ENCODE measurements at places on chromosomes 2 and 18. TPM values are rescaled to one million over a fixed set of nuclear protein-coding genes. Genes with fewer than 3 reads are reported as not detected.

PARD3B gene
- total RNA-seq, result 2.5 TPM

ABCG8 gene
- not detected for total RNA-seq

PLCL1 gene
- total RNA-seq, result 0.04 TPM

AFF3 gene
- total RNA-seq, result 0.75 TPM

IL37 gene
- not detected for total RNA-seq

FBXO11 gene
- total RNA-seq, result 71.9 TPM

CD8B2 gene
- total RNA-seq, result not detected

CYB5A gene
- 70.7 TPM for total RNA-seq

FABP1 gene
- not detected for total RNA-seq

RPRM gene
- 33.8 TPM for total RNA-seq

ITPRIPL1 gene
- 7.7 TPM for total RNA-seq

FAM237A gene
- not detected for total RNA-seq

SIGLEC15 gene
- not detected for total RNA-seq

TUBA3D gene
- total RNA-seq, result not detected

MTHFD2 gene
- total RNA-seq, result 84.5 TPM

MPP4 gene
- not detected for total RNA-seq

FASTKD1 gene
- 30.2 TPM for total RNA-seq

DNA sequence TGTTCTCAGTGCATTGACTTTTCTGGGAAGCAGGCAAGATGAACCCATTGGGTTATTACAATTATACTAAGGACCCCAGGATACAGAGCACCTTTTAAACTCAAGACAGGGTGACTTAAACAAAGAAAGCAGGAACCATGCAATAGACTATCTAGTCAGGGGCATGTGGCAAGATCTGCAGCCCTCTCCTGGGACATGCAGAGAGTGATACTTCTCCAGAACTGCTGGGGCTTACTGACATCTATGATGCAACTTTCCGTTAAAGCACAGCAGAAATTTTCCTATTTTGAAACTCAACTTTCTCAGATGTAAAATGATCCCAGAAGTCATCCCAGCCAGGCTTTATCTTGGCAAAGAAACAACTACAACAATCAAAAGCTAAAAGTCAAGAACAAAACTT is 162.2 kb upstream of the HNMT start:
- DNase-seq, result no peak

DNA sequence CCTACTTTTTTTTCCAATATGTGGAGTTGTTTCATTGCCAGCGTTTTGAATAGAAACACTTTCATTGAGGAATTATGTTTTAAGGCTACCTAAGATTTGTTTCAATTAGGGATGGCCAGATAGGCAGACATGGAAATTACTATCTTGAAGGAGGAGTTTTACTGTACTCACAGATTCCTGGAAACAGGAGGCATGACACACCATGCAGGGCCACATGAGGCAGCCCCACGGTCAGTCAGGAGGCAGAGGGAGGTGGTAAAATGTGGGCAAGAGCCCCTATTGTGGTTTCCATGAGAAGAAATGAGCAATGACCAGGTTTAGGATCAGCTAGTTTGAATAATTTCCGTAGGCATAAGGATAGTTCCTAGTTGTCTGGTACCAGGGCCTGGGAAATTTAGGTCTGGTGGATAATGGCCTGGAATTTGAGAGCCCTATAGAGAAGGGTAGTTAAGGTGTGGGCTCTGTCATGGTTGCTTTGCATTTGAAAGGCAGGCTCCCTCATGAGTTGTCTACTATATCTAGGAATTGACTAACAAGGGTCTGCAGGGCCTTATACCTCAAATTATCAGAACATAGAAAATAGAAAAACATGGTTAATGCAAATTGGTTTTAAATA is 360.0 kb upstream of the KCNJ3 start:
- DNase-seq, result peak; percentile 60

DNA sequence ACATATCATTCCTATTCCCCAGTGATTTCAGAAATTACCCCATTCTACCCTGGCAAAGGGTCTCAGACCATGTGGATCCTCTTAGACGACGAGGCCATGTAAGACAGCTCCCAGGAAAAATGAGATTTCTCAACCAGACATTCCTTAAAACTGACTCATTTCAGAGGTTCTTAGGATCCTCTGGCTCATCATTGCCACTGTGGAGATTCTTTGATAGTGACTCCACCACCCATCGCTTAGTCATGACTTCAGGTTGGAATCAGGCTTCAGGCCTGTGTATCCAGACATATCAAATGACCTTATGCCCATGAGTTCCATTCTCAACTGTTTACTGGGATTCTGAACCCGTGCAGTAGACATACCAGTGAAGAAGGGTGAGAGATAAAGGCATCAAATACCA is 245.6 kb upstream of the TCF4 start:
- no peak for DNase-seq

GRCh38 chr2:147882631-147883030 is 37.8 kb downstream of the ACVR2A start:
- DNase-seq, result no peak

- DNase-seq, result no peak
Measured at GRCh38 chr18:43012951-43013350, 102.5 kb downstream of the RIT2 start.

DNA sequence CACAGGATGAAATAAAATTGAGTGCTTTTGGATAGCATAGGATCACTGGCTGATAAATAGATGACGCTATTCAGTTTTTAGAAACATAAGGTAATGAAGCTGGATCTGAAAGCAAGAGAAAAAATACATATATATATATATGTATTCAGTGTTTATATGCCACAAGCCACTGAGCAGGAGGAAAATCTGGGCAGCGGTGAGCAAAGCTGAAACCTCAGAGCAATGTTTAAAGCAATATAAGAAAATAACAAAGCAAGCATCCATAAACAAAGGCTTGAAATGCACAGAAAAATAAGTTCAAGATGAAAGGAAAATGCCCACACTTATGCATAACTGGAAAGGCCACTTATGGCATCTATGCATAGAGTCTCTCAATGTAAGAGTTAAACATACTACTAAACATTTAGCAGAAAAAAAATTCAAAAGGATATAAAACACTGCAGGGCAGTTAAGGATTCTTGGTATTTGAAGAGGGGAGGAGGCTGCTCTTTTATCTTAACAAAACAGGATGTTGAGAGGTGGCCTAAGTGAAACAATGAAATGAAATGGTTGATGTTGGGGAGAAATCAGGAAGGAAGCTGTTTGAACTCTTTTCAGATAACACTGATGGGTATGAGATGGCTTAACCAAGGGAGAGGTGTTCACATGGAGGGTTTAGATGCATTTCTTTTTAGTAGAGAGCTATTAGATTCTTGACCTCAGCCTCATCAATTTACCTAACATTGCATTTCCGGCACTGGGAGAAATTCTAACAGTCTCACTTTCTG is 129.1 kb downstream of the ARHGAP15 start:
- DNase-seq, result no peak

GRCh38 chr2:18548621-18549020 is 11.8 kb downstream of the RDH14 start:
- no peak for DNase-seq

GRCh38 chr2:69164061-69164778 is 151.2 kb downstream of the ANTXR1 start:
- DNase-seq, result no peak

DNA sequence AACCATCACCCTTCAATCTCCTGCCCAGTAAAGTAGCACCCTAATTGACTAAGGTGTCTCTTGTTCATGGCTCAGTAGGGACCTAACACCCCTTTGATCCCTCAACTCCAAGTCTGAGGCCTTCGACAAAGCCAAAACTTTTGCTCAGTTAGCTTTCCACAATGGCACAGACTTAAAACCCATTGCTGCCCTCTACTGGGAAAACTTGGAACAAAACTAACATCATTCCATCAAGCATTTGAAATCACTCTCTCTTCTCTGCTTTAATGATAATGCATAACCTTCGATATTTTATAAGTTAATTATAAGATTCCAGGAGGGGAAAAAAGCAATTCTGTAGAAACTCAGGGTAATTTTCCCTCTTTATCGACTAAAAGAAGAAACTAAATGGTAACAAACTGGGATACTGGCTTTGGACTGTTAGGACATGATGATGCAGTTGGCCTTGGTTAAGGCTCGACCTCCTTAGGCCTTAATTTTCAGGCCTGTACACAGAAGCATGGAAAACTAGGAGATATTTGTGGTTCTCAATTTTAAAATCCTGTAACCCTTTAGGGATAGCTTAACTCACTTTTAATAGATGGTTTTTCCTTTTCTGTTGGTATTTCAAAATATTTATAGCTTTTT is 127.8 kb downstream of the STK39 start:
- DNase-seq, result peak; percentile 63

DNA sequence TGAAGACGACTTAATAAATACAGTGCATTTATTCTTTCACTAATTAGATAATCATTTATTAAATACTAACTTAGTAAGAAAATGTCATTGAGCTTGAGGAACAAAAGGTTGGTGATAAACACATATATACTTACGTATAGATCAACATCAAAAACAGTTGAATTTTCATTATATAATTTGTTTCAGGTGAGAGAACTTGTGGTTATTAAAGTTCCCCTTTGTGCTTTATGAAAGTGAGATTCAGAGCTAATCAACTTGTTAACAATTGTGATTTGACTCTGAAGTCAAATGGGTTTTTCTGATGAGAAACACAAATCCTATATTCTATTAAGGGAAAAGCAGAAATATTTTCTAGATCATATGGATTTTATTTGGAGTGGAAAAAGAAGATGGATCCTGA is 524.0 kb downstream of the SOX11 start:
- no peak for DNase-seq

- DNase-seq, result no peak
Measured at GRCh38 chr2:84427235-84428138, 31.6 kb downstream of the SUCLG1 start.

DNA sequence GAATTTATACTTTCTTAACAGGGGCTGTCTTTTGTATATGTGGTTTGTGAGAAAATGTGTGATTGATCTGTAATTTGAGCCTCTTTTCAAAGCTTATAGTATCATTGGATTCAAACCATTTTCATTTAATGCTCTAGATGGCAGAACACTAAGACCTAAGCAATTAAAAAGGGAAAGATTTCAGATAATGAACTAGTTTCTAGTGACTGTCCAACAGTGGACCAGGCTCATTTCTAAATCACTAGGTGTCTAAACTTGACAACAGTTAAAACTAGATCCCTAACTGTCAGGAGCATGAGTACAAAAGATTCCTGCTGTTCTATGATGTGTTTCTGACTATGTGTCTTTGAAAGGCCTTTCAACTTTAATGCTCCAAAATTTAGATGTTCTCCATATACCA is 54.6 kb downstream of the ANKRD44 start:
- DNase-seq, result no peak

DNA sequence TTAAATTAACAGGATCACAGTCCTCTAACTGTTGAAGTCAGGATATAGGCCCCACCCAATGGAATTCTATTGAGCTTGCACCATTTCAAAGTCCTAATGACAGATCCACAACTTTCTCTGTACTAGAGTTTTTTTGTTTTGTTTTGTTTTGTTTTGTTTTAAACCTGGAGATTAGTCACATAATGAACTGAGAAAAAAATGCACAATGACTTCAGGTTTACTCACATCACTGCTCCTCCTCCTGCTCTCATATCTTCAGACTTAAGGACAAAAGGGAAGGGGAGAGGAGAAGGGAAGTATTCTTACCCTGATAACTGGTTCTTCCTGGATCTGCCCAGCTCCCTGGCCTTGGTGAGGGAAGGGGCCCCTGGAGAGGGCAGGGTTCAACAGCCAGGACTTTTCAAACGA is 208.2 kb upstream of the EPHA4 start:
- no peak for DNase-seq

DNA sequence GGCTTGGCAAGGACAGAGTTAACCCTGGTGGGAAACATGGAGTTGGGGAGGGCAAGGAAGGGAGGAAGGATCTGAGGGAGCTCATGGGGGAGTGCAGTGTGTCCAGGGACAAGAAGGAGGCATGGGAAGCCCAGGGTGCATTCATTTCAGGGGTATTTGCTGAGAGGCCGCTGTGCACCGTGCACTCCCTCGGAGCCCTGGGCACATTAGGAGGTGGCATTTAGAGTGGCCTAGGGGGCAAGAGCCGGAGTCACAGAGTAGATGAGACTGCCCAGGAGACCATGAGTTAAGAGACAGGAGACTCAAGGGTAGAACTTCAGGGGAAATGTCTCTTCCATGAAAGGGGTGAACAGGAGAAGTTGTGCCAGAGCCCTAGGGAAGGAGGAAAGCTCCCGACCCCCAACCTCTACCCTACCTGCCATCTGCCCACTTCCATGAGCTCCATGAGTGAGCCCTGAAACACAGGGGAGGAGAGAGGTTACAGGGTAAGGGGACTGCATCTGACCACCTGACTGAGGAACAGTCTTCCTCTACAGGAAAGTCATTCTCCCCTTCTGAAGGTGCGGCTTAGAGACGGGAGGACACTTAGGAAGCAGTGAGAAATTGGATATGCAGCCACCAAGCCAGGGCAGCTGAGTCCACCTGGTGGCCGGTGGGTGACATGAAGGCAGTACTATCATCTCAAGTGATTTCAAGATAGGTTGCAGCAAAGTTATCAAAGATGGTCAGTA is 58.5 kb upstream of the COPS8 start:
- DNase-seq, result peak; percentile 90

DNA sequence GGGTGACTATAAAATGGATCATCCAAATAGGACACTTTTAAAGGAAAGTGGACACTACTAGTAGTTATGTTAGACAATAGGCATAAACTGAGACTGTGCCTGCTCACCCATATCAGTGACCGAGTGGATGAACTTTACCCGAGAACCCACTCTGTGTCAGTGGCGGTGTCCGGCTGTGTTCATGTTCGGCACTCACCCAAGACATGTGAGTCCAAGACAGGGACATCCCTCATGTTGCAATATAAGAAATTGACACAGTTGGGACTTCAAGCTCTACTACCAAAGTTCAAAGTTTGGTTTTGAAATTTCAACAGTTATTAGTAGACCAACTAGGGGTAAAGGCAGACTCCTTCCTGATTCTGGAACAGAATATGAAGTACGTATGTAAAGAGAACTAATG is 326.3 kb upstream of the TNP1 start:
- DNase-seq, result no peak

- no peak for DNase-seq
Measured at GRCh38 chr2:201642086-201642578, 1.2 kb downstream of the TMEM237 start.

- no peak for DNase-seq
Measured at GRCh38 chr2:86158286-86158685, 37.0 kb downstream of the IMMT start.

- DNase-seq, result no peak
Measured at GRCh38 chr2:147037048-147037447, 807.8 kb upstream of the ACVR2A start.

GRCh38 chr2:141455211-141455826 is 675.5 kb downstream of the LRP1B start:
- no peak for DNase-seq

DNA sequence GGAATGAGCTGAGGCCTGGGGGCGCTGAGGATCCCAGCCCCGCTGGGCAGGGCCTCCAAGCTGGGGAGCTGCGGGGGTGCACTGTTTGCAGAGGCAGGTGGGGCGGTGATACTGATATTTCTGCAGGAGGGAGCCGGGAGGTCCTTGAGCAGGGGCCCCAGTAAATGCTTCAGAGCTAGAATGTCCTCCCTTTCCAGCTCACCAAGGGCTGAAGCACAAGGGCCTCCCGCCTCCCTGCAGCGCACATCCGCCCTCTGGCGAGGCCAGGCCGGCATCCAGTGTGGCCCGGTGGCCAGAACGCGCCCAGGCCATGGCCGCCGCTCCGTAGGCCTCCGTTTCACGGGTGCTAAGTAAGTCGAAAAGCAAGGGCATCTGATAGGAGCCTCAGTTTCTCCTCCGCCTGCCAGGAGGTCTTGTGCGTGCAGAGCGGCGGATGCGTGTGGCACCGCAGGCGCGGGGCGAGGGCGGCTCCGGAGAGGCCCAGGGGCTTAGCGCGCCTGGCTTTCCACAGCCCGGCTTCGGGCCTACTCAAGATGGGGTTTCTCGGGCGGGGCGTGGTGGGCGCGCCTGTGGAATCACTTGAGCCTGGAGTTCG is 29.5 kb upstream of the CHMP1B start:
- peak; percentile 59 for DNase-seq

GRCh38 chr2:15259356-15259756 is 301.8 kb downstream of the NBAS start:
- DNase-seq, result peak; percentile 77

All from endodermal cell (in vitro differentiated cells).